ENCODE measurements at places on chromosomes 16 and 17. TPM values are rescaled to one million over a fixed set of nuclear protein-coding genes. Genes with fewer than 3 reads are reported as not detected.

Gene RPRML
- 0.28 TPM for total RNA-seq

Gene ACSM5
- not detected for total RNA-seq

Gene PRCD
- total RNA-seq, result 0.35 TPM

Gene KRTAP3-2
- not detected for total RNA-seq

Gene BICDL2
- total RNA-seq, result 18.6 TPM

Gene GPR142
- not detected for total RNA-seq

Gene MAPT
- 0.14 TPM for total RNA-seq

Gene STAT3
- 53.4 TPM for total RNA-seq

Gene CCL8
- not detected for total RNA-seq

Gene FBXO39
- total RNA-seq, result 0.07 TPM

Gene LPCAT2
- total RNA-seq, result 40.3 TPM

Gene SLFN14
- total RNA-seq, result not detected

Gene PLA2G10
- total RNA-seq, result not detected

Gene KRT33A
- total RNA-seq, result not detected

Gene ATPAF2
- total RNA-seq, result 15.6 TPM

Gene VASN
- 15.0 TPM for total RNA-seq

Gene CTRB1
- not detected for total RNA-seq

All from airway epithelial cell (primary cell).